ENCODE measurements at places on chromosomes 2 and 18.
A peak's percentile ranks its signal among the peaks of the same experiment; 100 is the strongest.

DNA sequence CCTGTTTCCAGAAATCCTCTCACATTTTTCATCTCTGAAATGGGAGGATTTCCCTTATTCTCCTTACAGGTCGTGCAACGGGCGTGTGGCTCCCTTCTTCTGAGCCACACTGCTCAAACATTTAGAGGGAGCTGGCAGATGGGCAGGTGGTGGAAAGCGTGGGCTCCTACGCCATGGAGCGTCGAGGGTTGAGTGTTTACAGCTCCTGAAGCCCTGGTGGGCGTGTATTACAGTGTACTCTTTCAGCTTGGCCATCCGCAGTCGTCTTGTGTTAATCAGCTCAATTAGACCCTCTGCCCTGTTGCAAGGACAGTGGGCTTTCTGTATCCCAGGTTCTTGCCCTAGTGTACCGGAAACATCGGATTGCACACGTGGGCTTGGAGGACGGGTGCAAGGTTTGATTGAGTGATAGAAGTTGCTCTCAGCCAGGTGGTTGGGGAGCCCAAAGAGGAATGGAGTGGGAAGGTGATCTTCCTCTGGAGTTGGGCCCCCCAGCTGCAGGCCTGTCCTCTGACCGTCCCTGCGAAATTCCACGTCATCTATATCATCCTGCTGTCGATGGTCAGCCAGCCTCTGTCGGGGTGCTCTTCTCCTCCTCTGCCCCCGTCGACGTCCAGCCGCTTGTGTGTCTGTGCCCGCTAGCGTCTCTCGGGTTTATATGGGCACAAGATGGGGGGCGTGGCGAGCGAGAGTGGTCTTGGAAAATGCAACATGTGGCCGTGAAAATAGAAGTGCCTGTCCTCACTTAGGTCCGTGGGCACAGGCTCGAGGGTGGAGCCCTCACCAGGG lies 120.3 kb upstream of the DSEL start:
- no peak for DNase-seq

GRCh38 chr18:48934723-48935432 lies 15.9 kb downstream of the SMAD7 start:
- DNase-seq: no peak

DNA sequence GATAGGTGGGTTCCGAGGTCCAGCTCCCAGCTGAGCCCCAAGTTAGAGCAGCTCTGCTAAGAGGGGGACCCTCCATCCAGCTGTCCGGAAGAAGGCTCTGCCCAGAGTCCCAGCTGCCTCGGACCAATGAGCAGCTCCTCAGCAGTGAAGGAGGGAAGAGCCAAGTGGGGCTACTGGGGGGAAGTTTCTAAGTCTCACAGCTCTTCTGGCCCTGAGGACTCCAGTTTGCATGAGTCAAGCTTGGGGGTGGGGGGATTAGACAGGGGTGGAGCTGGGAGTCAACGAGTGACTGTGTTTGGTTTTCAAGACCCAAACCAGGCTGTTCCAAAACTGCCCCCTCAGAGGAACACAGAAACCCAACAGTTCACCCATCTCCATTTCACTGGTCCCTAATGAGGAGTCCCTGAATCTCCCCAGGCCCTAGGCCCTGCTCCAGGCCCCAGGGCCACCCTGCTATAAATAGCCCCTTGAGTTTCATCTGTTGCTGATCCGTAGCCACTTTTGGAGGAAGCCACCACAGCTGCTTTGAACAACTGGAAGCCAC lies 100.9 kb downstream of the TNS1 start:
- DNase-seq: no peak

DNA sequence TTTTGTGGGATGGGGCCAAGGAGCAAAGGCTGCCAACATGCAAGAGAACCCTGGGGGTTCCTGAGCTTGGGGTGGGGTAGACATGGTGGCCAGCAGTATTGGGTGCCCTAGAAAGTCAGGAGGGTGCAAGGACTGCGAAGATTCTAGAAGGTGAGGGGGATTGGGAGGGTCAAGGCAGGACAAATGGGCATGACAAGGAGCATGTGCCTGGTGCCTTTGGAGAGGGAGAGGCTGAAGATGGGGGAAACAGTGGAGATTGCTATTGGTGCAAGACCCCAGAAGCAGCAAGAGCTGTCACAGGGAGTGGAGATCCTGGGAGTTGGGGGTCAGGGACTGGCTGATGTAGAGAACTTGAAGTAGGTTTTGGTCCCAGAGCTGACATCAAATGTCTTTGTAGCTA lies 7.5 kb downstream of the B3GNT2 start:
- DNase-seq: no peak

- no peak for DNase-seq
Observed at GRCh38 chr2:236665572-236666118, 96.0 kb downstream of the ACKR3 start.

DNA sequence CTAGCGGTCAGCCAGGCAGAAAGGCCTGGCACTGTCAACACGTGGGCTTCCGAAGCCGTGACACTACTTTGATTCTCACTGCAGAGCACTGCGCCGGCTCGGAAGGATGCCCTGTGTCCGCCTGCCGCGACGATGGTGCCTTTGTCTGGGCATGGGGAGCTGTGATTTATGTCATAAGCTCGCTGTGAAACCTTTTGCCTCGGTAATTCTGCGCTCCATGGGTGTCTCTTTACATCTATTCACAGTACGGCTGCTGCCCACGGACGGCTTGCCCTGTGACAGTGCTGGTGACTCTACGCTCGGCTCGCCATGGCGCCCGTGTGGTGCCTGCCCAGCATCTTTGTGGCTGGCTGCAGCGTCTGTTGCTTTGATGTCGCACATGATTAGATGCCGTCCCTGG lies 43.1 kb upstream of the GBX2 start:
- DNase-seq: no peak

DNA sequence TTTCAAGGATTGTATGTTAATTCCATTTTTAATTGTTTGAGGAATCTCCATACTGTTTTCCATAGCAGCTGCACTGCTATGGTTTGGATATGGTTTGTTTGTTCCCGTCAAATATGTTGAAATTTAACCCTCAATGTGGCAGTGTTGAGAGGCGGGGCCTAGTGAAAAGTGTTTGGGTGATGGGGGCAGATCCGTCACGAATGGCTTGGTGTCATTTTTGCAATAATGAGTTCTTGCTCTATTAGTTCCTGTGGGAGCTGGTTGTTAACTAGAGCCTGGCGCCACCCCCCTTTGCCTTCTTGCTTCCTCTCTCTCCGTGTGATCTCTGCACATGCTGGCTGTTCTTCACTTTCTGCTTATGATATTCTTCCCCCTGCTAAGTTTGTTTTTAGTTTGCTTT lies 71.4 kb upstream of the LDLRAD4 start:
- DNase-seq: no peak

DNA sequence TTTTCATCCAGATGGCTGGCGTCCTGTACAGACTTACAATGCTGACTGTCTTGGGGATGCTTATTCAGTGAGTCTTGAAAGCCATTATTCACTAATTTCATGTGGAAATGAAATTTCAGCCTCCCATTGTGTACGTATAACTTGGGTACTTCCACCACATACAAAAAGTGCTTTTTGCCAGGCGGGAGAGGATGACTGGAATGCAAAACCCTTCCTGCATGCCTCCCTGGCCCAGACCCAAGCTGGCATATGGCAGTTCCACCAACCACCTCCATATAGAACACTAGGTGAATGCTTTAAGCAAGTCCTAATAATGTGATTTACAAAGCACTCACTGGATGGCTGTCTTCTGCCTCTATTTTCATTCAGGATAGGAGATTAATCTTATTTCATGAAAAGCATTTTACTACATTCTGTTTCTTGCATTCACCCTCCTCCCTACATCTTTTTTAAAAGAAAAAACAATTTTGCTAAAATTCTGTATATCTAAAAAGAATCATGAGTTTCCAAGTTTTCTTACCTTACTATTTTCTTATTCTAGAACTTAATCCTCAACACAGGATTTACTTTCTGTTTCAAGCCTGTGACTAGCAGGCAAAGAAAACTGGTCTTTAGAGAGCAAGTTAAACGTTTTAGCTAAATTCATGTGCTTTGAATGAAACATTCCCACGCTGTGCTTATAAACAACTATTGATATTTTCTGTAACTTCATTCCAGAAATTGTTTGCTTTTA lies 327.6 kb downstream of the NCKAP5 start:
- DNase-seq: no peak

DNA sequence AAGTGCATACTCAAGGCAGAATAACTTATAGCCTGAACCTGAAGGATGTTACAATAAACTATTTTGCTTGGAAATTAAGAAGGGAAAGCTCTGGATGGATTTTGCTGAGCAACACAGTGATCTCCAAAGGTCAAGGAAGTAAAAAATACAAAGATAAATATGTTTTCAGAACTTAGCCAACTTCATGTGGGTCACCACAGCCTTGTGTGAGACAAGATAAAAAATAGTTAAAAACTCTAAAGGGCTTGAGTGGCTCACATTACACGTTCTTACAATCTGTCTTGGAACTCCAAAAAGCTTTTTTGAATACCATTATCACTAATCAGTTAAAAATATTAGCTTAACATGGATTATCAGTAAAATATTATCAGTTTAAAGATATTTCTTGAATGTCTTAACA lies 28.9 kb upstream of the MTX2 start:
- DNase-seq: no peak

- DNase-seq: no peak
Observed at GRCh38 chr2:21372654-21373053, 248.9 kb downstream of the TDRD15 start.

GRCh38 chr18:26700201-26700600 lies 151.8 kb upstream of the KCTD1 start:
- no peak for DNase-seq

- DNase-seq: no peak
Observed at GRCh38 chr2:121343191-121343590, 58.2 kb upstream of the TFCP2L1 start.

GRCh38 chr2:104976603-104977120 lies 61.2 kb upstream of the MRPS9 start:
- peak; percentile 2 for DNase-seq

GRCh38 chr2:142710336-142710735 lies 167.1 kb upstream of the KYNU start:
- DNase-seq: no peak

DNA sequence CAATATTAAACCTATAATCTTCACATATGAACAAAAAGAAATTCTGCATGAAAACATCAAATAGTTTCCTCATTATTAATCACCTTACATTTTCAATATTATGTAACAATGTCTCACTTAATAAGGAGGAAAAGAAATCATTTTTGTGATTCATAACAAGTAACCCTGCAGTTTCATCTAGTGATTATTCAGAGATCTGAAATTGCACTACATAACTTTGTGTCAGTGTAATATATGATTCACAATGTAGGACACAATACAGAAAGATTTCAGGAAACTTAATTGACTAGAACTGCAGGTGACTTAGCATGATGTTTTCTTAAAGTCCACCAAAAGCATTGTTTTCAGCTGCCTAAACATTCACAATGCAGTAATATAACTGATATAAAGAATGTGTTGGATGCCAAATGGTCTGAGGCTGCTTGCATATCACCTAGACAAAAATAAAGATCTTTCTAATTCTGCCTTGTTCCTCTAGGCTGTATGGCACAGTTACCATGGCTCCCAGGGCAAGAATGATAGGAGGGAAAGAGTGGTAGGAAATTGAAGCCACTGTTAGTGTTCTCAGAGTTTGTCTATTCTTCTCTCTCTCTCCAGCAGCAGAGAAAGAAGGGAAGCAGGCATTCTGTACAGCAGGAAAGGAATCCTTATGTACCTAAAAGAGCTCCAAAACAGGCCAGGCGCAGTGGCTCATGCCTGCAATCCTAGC lies 366.6 kb downstream of the FSIP2 start:
- no peak for DNase-seq

GRCh38 chr2:50729306-50730049 lies 302.5 kb downstream of the NRXN1 start:
- DNase-seq: no peak

DNA sequence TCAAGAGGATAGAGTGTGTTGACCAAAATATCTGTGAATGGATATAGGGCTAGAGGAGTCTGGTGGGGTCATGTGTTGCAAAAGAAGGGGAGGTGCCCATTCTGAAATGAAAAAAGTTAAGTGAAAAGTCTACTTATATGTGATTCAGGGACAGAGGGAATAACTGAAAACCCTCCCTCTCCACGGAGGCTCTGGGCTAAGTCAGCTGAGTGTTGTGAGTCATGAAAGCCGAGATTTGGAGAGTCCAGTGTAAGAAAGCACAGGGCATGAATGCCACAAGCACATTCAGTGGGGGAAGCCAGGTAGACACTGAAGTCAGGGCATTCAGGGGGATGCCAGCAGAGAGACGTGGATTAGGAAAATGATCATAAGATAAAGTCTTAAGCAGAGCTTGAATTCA lies 871.9 kb downstream of the TSN start:
- no peak for DNase-seq

DNA sequence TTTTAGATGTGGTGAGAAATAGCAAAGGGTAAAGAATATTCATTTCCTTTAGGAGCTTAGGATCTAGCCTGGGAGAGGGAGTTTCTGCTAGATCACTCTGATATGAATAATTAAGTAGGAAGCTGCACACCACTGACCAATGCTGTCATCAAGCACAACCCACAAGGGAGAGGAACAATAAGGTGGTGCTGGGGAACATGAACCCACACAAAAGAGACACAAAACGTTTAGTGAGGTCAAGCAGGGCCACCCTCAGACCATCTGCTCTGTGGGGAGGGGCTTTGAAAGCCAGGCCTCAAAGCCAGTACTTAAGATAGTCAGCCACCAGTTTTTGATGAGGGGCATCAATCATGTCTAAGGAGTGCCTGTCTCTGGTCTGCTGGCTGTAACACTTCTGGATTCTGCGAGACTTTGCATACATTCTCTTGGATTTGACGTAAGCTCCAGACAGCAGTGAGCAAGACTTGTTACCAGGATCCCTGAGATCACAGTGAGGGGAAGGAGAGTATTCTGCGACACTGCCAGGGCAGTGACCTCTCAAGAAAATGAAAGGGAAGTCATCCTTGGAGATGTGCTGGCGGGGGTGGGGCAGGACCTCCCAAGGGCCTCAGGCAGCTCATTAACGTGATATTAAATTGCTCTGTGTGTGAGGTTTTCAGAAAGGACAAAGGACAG lies 127.0 kb downstream of the CCBE1 start:
- DNase-seq: no peak

- DNase-seq: no peak
Observed at GRCh38 chr2:119223521-119224390, at the start of gene STEAP3. Gene STEAP3 (plus strand): TSS chr2:119223834. CDS start chr2:119231013, 7,179 bp downstream.

GRCh38 chr2:26838121-26838906 lies 9.6 kb upstream of the DPYSL5 start:
- no peak for DNase-seq

DNA sequence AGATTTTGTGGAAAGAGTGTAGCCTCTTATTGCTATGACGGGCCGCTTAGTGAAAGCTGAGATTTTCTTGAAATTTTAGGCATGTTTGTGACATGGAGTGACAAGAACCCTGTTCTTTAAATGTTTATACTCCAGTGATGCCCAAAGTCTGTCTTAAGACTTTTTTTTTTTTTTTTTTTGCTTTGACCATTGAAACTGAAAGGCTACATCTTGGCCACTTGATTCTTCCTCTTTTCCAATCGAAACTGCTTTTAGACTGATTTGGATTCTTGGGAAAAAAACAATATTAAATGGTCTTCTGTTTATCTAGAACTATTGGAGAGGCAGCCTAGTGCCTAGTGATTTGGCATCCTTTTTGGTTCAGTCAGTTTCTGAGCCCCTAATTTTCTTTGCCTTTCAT lies 2.4 kb upstream of the SLC8A1 start:
- DNase-seq: no peak

GRCh38 chr2:47785986-47786385 lies 3.0 kb downstream of the MSH6 start:
- no peak for DNase-seq
